ENCODE measurements at places on chromosomes 7 and 10.

GRCh38 chr7:139118234-139118804 is 8.8 kb upstream of the ZC3HAV1 start:
- DNase-seq: no peak

GRCh38 chr10:77944519-77944918 is 18.0 kb upstream of the DLG5 start:
- DNase-seq: no peak

GRCh38 chr10:35937546-35937945 is 295.4 kb upstream of the FZD8 start:
- no peak for DNase-seq

- no peak for DNase-seq
Observed at GRCh38 chr10:92832998-92833650, 15.2 kb upstream of the EXOC6 start.

DNA sequence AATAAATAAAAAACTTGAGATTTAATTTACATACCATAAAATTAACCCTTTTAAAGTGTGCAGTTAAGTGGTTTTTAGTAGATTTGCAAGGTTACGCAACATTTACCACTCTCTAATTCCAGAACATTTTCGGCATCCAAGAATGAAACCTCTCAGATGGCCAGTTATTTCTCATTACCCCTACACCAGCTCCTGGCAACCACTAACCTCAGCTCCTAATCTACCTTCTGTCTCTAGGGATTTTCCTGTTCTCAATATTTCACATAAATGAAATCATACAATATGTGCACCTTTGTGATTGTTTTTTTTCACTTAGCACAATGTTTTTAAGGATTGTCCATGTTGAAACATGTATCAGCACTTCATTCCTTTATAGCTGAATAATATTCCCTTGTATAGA is 45.1 kb downstream of the INPP5F start:
- DNase-seq: no peak

GRCh38 chr10:71383972-71384687 is 12.6 kb upstream of the CDH23 start:
- DNase-seq: no peak

DNA sequence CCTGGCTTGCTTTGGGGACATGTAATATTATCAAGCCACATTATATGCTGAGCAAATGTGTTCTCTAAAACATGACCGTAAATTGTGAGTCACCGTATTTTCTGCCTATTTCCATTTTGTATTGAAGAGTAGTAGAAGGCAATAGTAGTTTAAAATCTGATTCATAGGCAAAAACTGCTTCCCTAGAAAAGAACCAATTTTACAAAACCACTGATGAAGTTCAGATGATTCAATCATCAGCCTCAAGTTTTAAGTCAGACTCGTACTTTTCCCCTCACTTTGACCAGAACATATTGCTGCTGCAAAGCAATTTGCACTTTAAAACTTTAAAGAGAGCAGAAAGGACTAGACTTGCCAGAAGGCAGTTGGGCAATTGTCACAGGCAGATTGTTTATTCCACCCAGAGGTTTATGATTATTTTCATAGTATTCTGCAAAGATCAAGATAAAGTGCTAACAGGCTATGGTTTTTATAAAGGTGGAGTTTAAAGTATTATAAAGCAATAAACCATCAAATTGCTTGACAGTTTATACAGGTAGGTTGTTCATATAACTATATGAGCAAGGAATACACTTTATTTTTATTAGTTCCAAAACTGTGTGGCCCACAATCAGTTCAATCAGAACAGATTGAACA is 168.2 kb downstream of the ETV1 start:
- no peak for DNase-seq

DNA sequence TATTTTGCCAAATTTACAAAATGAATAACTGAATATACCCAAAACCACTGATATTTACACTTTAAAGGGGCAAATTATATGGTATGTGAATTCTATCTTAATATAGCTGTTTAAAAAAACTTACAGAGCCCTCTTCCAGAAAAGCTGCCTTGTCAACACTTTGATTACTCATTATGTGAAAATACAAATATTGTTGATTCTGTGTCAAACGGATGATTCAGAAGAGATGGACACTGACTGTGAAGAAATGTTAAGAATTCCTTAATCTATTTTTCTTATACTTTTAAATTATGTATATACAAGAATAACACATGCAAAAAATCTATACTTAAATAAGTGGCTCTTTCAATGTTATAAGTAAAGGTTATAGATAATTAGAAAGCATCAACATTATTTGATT is 41.5 kb downstream of the SMURF1 start:
- DNase-seq: no peak

DNA sequence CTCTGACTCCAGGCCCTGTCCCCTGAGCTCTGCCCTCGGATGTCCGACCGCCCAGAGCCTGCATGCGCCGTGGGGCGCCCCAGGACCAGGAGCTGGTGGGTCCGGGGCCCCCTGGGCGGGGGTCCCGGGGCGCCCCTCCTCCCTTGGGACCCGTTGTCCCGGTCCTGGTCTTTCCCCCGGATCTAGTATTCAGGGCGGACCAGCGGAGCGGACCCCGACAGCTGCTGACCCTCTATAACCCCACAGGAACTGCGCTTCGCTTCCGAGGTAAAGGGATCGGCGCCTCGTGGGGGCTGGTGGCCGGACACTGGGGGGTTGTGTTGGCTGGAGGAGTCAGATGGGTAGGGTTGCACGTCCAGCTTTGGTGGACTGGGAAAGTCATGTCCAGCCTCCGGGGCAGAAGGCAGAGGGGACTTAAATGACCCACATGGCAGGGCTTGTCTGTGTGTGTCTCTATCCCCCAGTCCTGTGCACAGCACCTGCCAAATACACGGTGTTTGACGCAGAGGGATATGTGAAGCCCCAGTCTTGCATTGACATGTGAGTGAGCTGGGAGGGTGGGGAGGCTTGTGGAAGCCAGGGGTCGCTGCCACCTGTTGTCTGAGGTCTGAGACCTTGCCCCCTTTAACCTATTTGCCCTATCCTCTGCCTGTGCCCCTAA is 520 bp downstream of the MOSPD3 start:
- no peak for DNase-seq

DNA sequence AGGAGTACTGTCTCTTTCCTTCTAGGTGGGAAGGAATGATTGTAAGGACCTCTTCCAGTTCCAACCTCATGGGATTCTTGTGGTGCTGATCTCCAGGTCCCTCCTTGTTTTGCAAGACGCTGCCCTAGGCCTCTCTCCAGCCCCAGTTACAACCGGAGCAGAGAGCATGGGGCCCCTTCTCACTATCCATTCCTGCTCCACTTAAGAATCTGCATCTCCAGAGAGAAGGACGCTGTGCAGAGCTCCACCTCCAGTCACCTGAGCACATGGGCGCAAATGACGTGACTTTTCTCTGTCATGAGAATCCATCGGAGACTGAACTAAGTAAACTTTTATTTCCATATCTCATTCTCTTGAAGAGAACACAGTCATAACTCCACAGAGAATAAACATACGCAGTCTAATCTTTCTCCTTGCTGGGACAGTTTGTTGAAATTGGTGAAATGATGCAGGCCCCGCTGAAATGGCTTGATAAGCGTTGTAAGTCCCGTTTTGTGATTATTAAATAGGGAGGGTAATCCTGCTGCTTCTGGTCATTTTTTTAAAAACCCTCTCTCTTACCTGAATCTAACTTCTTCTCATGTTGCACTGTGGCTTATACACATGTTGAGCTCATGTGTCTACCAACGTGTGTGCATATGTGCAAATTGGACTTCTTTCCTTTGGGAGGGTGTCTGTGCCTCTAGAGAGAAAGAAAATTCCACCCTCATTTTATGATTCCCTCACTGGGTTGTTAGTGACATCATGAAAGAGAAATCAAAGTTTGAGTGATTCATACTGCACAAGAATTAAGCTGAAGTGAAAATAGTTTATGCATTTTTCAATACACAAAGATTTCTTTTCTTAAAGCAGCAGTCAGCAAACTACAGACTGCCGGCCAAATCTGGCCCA is 133.2 kb upstream of the TBX20 start:
- no peak for DNase-seq

GRCh38 chr10:115525141-115525540 is 432.0 kb downstream of the ATRNL1 start:
- DNase-seq: no peak

GRCh38 chr10:119279441-119279840 is 72.1 kb downstream of the GRK5 start:
- DNase-seq: no peak

- DNase-seq: no peak
Observed at GRCh38 chr7:157339777-157340677, 3.2 kb downstream of the DNAJB6 start.

- DNase-seq: no peak
Observed at GRCh38 chr7:70797109-70797514, 334.8 kb upstream of the GALNT17 start.

DNA sequence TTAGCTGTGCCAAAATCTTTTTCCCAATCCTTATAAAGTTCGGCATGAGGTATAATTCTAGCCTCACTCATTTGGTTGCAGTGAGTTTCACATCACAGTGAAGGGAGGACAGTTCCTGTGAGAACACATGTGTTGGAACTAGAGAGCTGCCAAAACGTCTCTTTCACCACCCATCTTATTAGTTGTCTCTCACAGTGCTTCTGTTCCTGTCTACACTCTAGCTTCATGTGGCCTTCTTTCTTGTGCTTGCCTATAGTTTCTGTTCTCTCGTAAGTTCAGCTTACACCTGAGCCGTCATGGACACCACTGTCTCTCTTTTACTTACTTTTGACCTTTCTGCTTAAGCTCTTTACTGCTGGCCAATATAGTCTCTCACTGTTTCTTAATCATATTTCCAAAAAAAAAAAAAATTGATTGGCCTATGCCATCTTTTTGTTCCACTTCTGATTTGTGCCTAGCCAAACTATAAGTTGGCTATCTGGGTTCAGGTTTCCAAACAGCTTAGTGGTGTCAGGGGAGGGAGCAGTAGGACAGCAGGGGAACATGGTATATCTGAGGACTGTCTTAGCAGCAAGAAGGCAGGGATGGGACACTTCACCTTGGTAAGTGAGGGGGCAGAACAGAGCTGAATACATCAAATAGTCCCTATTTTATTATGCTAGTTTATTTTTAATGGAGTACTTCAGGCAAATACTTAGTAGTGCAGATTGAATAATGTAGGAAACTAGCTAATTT is 38.0 kb downstream of the ZNRF2 start:
- DNase-seq: no peak

DNA sequence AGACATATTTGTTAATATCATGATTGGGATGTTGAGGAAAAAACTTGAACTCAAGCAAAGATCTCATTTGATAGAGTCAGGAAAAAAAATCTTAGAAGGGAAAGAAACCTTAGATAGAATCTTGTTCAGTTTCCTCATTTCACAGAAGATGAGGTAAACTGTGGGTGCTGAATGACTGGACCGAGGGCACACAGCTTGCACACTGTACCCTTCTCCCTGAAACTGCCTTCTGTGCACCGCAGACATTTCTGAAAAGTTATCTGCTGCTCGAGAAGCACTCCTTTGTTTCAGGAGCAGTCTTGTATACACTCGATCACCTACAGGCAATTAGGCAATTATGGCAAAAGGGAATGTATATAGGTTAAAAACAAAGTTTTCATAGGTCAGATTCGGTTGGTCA is 167.4 kb downstream of the SKAP2 start:
- no peak for DNase-seq

DNA sequence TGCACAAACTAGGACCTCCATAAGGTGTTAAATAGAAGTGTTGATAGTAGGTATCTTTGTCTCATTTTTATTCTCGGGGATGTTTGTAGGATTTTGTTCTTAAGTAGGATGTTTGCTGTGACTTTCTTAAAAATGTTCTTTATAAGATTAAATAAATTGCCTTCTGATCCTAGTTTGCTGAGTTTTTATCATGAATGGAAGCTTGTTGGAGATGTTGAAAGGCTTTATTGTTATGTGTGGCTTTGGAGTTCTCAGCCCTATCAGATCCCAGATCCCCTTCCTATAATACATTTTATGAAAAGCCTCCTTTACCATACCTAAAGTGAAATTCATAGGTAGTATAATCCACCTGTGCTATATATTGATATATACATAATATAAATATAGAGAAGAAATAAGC is 40.1 kb downstream of the NHLRC2 start:
- DNase-seq: no peak

- DNase-seq: no peak
Observed at GRCh38 chr10:121138112-121138860, 287.1 kb downstream of the WDR11 start.

DNA sequence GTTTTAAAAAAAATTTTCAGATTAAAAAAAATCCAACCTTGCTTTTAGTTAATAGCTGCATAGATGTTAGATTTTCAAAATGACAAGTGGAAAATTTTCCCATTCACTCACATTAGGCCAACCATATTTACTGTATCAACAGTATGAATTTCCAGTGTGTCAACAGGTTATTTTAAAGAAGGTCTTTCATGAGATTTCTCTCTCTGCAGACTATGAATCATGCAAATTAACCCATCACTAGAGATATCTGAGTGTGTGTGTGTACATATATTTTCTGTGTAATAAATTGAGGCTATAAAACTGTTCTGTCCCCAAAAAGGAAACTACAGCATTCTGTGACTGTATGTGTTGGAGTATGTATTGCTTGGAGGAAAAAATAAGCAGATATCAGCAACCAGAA is 305.6 kb downstream of the ARL4A start:
- DNase-seq: no peak

DNA sequence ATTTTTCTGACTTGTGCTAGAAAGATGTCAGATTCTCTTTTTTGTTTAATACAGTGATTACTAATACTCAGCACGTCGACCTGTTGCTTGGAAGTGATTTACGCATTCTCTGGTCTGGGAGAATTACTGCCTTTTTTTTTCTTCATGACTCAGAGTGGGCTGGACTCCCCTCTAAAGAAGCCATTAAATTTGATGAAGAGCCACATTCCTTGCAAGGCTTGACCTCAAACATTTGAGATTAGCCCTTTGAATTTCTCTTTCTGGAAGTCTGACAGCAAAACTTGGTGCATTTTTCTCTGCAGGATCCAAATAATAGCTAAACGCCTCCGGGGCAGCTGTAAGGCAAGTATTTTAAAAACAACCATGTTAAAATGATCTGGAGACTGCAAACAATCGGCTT is 171.6 kb downstream of the GALNT17 start:
- no peak for DNase-seq

DNA sequence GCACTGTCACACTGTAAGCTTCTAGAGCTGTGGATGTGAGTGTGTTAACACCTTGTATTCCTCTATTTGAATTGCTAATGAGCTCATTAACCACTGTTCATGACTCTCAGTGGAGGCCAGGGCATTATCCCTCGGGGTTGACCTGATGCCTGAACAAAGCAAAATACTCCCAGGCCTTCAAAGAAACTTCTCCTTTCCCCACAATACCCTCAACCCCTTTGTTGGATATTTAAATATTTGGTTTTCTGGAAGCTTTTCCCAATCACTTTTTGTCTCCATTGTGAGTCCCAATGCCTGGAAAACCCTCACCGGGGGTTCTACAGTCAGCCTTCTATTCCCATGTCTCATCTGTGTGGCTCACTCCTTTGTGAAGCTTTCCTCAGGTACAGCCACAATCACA is 780.1 kb downstream of the PHTF2 start:
- no peak for DNase-seq

DNA sequence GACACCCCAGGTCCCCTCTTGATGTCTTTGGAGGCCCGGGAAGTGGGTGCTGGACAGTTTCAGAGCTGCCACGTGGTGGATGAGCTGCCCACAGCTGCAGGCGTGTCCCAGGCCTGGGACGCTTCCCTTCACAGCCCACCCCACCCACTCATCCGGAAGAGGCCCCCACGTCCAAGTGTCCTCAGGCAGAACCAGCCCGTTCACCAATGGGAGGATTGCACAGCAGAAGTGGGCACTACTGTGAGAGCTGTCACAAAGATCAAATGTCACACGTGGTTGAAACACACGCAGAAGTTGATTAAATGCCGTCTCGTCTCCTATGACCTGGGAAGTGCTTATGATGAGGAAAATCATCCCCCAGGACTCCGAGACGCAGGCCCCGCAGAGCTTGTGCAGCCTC is 52.9 kb downstream of the STK32C start:
- DNase-seq: no peak

Data from cortex of kidney (tissue), 1 donor.